ENCODE measurements at places on chromosomes 2 and 18. TPM values are rescaled to one million over a fixed set of nuclear protein-coding genes. Genes with fewer than 3 reads are reported as not detected.

The ALPP gene
- total RNA-seq: not detected

The TSPYL6 gene
- total RNA-seq: not detected

The FAM110C gene
- under 0.01 TPM for total RNA-seq

The FHL2 gene
- total RNA-seq: 126 TPM

The SERPINB2 gene
- 2.4 TPM for total RNA-seq

The RNF152 gene
- total RNA-seq: 89.0 TPM

The ZNF804A gene
- 0.25 TPM for total RNA-seq

The OR6B2 gene
- not detected for total RNA-seq

The ASNSD1 gene
- total RNA-seq: 65.7 TPM

The NYAP2 gene
- total RNA-seq: not detected

The CHRND gene
- total RNA-seq: not detected

The REG3A gene
- total RNA-seq: not detected

The GRB14 gene
- 6.1 TPM for total RNA-seq

The EML6 gene
- 0.87 TPM for total RNA-seq

The SERPINB3 gene
- not detected for total RNA-seq

The LIMS3 gene
- total RNA-seq: 7.9 TPM

The SERPINB4 gene
- not detected for total RNA-seq

Data from aortic smooth muscle cell (primary cell).